ENCODE measurements at places on chromosomes 7 and 10.

GRCh38 chr7:23261843-23262452 is 15.4 kb downstream of the GPNMB start:
- DNase-seq = peak; percentile 19

- no peak for DNase-seq
Measured at GRCh38 chr7:39413636-39414223, 152.5 kb upstream of the YAE1 start.

DNA sequence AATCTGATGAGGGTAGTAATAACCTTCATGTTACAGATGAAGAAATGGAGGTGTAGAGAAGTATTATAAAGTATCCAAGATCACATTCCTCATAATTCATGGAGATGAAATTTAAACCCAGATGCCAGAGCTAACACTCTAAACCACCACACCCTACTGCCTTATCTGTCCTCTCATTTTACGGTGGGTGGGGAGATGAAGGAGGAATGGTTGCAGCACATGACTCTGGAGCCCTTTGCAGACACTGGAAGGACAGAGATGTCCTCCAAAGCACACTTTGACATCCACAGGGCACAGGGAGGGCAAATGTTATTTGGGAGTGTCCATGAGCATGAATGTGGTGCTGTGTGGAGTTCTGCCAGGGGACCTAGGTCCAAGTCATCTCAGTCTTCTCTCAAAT is 1.1 kb downstream of the PLEKHS1 start:
- no peak for DNase-seq

- no peak for DNase-seq
Measured at GRCh38 chr7:45187089-45187945, 29.7 kb downstream of the RAMP3 start.

DNA sequence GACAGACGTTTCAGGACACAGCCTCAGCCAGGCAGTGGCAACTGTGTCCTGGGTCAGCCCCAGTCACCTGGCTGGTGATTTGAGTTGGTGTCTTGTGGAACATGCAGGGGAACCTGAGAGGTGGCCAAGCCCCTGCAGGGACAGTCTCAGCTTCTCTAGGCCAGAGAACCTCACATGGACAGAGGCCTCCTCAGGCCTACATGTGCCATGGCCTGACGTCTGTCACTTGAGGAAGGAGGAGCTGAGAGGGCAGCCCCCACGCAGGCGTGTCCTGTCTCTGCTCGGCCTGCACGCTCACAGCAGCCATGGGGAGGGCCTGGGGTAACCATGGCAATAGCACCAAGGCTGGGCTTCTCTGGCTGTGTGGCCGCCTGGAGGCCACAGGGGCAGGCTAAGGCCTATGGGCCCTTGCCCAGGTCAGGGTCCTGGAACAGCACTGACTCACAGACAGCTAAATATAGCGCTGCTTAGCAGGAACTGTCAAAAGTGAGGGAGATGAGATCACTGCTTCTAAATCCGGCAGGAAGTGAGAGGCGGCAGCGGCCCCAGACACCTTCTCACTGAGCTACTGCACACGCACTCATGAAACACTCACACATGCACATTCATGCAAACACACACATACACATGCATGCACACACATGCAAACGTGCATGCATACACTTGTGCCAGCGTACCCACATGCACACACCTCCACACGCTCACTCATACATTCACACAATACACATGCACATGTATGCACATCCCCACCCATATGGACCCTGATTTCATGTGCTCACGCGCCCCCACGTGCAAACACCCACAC is 57.0 kb downstream of the YKT6 start:
- no peak for DNase-seq

DNA sequence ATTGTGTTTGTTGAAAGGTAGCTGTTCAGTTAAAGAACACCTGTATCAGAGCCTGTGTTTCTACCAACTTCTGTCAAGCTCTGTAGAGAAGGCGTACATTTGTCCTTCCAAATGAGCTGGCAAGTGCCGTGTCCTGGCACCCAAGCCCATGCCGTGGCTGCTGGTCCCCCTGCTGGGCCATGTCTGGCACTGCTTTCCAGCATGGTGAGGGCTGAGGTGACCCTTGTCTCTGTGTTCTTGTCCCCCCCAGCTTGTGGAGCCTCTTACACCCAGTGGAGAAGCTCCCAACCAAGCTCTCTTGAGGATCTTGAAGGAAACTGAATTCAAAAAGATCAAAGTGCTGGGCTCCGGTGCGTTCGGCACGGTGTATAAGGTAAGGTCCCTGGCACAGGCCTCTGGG is 154.9 kb downstream of the EGFR start:
- no peak for DNase-seq

GRCh38 chr7:31747553-31747952 is 60.5 kb downstream of the PPP1R17 start:
- no peak for DNase-seq

DNA sequence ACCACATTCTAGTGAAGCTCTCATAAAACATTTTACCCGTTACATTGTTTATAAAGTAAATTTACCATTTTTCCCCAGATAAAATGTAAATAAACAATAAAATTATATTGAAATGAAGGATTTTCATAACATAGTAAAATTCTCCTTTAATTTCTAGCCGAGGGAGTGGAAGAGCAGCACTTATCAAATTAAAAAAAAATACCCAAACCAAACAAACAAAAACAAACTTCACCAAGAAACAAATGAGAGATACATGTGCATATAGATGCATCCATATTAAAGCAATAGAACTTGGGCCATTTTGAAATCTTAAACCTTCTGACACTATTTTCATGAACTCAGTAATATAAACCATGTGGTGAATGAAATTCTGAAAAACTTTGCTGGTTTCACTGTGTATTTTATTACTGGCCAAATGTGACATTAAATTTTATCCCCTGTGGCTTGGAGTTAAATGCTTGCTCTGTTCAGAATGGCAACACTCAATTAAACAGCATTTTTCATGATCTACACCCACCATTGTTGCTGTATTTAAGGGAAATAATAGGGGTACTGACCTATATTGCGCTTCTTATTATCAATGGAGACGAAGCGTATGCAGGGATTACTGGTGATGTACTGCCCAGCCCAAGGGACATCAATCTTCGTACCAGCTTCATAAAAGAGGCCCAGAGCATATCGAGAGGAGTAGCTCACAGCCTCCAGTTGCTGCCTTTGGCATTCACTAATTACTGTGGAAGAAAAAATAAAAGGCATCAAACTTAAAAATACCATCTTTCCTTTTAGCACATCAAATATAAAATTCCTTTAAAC is 220.9 kb downstream of the RNLS start:
- no peak for DNase-seq

DNA sequence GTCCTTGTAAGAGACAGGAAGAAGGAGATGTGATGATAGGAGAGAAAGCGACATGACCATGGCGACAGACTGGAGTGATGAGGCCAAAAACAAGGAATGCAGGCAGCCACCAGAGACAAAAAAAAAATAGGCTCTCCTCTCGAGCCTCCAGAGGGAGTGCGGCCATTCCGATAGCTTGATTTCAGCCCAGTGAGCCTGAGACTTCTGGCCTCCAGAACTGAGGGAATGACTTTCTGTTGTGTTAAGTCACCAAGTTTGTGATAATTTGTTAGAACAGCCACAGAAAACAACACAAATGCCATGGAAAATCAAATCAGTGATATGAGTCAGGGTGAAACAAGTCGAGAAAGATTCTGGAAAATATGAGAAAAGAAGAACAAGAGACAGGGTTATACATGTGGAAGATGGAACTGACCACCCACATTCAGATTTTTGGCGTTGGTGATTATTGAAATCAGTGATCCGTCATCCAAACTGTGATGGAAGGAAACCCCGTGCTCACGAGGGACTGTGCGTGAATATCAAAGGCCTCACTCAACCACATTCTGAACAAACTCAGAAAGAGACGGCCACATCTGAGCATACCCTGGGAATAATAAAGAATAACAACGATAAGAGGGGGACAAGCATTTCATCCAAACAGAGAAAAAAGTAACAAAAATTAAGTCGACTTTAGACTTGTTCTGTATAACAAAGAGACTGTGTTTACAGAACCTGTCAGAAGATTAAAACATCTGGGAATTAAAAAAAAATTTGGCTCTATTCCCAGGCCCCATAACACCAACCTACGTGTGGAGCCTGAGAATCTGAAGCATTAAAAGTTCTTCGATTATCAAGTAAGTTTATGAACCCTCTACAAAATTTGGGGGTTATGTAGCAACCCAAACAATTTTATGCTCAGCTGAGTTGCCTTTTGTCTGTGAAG is 72.1 kb downstream of the EEPD1 start:
- no peak for DNase-seq

GRCh38 chr10:120209124-120209762 is 247.8 kb upstream of the PLPP4 start:
- DNase-seq = no peak

- no peak for DNase-seq
Measured at GRCh38 chr10:46264737-46265368, 21.9 kb upstream of the ANTXRL start.

DNA sequence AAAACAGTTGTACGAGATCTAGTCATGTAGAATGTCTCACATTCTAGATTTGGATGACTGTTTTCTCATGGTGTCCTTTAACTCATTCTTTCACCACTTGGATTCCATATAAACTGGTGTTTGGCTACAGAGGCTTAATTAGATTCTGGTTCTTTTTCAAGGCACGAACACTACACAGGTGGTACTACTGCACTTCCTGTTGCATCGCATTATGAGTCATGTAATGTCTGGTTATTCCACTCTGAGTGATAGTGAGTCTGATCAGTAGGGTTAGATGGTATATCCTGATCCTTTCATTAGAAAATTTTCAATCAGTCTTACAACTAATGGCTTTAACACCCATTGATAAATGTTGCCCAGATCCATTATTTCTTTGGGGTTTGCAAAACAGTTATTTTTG is 11.2 kb upstream of the AKAP9 start:
- DNase-seq = no peak

DNA sequence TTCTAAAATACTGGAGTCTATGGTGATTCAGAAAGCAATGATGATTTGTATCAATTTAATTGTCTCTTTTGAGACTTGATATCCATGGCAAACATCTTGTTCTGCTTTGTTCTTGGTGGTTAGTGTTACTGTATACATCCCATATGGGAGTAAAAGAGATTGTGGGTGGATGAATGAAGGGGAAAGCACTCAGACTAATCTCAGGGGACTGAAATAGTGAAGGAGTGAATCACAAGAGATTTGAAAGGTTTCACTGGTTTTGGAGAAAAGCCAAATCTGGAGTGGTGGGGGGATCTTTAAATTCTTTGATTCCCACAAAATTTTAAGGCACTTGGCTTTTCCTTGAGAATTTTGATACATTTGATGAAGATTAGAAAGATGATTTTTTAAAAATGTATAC is 369.4 kb downstream of the INHBA start:
- no peak for DNase-seq

DNA sequence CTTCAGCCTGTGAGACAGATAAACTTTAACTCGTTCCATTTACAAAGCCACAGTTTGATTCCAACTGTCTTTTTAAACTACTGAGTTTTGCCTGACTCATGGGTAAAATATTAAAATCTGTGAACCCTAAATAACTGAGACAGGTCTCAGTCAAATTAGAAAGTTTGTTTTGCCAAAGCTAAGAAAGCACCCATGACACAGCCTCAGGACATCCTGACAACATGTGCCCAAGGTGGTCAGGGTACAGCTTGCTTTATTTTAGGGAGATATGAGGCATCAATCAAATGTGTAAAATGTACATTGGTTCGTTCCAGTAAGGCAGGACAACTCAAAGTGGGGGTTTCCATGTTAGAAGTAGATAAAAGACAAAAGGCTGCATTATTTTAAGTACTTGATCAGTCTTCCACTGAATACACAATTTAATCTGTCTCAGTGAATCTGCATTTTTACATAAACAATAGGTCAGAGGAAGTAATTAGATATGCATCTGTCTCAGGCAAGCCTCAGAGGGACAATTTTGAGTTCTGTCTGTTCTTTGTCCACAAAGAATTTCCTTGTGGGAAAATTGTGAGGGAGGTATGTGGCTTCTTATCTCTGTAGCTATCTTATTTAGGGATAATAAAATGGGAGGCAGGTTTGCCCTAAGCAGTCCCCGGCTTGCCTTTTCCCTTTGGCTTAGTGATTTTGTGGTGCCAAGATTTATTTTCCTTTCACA is 11.0 kb upstream of the PIP start:
- no peak for DNase-seq

DNA sequence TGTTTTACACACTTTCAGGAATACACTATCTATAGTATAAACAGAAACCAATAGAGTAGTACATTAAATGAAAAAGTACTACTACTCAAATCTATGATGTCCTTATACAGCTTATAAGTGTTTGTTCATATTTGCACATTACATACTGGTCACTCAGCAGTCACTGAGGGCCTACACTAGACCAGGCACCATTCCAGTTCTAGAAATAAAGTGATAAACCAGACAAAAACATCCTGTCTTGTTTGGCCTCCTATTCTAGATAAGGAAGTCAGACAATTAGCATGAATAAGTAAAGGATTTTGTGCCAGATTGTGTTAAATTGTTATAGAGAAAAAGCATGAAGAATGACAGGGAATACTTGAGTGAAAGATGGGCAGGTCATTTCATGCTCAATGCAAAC is 219.0 kb downstream of the CRPPA start:
- no peak for DNase-seq

GRCh38 chr10:74598891-74599566 is 227.4 kb upstream of the KAT6B start:
- no peak for DNase-seq

GRCh38 chr10:101485681-101486554 is 102.1 kb downstream of the POLL start:
- no peak for DNase-seq

DNA sequence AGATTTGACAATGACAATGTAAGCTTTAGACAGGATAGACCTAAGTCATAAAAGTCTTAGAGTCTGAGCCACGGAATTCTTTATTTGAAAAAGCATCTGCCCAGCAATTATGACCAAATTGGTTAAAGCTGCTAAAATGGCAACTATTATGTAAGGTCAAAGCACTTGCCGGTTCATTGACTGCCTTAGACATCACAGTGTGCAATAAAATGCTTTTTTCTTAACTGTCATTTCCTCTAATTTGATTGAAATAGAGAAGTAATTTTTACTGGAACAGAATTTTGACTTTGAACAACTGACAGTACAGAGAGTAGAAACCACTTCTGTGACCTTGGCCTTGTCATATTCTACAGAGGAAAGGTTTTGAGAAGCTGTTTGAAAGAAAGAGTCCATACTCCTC is 142.9 kb downstream of the THSD7A start:
- no peak for DNase-seq

Data from effector memory CD4-positive, alpha-beta T cell (primary cell).